ENCODE measurements at places on chromosomes 7 and 10. TPM values are rescaled to one million over a fixed set of nuclear protein-coding genes. Genes with fewer than 3 reads are reported as not detected.

Gene RELN
- total RNA-seq, result not detected

Gene INA
- not detected for total RNA-seq

Gene LOXL4
- not detected for total RNA-seq

Gene TMEM130
- total RNA-seq, result 0.57 TPM

Gene C10orf88
- total RNA-seq, result 11.9 TPM

Gene SPDYE8
- total RNA-seq, result not detected

Gene OR13A1
- total RNA-seq, result 17.4 TPM

Gene FGL2
- 0.72 TPM for total RNA-seq

Gene XRCC2
- 49.6 TPM for total RNA-seq

Gene CYP26C1
- total RNA-seq, result 0.15 TPM

Gene CLCN1
- total RNA-seq, result not detected

Gene AGAP6
- total RNA-seq, result 17.1 TPM

Gene COL13A1
- total RNA-seq, result not detected

Gene SLIT1
- total RNA-seq, result 0.77 TPM

- no peak for DNase-seq
Measured at GRCh38 chr10:93841961-93842360, 51.8 kb upstream of the SLC35G1 start.

DNA sequence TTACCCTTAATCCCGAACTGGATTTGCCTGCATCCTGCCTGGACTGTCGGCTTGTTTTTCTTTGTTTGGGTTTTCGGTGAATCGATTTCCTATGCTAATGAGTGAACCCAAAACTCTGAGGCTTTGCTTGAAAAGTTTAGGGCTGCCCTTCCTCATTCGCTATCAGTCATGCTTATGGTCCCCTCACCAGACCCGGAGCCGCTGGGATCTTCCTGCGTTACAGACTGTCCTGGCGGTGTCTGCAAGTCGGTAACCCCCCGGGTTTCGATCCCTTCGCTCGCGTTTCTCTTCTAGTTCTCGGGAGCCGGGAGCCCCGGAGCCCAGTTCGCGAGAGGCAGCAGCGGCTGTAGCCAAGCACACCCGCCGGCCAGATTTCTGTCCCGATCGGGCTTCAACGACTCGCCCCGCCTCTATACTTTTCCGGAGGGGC lies 2.2 kb downstream of the EMX2 start:
- no peak for DNase-seq

DNA sequence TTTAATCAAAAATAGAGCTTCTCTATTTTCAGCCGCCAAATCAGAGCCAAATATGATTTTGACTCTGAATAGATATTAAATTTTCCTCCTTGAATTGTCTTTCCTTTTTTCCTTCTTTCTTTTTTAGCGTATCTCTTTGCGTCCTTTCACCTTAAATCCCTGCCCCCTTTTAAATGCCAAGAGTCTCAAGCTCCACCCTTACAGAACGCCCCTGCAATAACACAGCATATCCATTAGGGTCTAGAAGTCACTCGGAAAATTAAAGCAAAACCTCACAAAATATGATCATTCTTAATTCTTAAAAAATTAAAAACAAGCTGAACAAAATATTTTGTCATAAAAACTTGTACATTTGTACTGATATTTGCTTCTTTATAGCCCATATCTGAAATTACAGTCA lies 51.3 kb upstream of the GRM8 start:
- DNase-seq, result no peak

GRCh38 chr10:88121361-88121760 lies 257.9 kb downstream of the PTEN start:
- DNase-seq, result no peak

GRCh38 chr10:100327007-100327717 lies 2.9 kb downstream of the PKD2L1 start:
- DNase-seq, result peak; percentile 79

- DNase-seq, result no peak
Measured at GRCh38 chr7:22597844-22598243, 97.9 kb upstream of the STEAP1B start.

- peak; percentile 75 for DNase-seq
Measured at GRCh38 chr7:90749262-90749661, 153.1 kb downstream of the CDK14 start.

DNA sequence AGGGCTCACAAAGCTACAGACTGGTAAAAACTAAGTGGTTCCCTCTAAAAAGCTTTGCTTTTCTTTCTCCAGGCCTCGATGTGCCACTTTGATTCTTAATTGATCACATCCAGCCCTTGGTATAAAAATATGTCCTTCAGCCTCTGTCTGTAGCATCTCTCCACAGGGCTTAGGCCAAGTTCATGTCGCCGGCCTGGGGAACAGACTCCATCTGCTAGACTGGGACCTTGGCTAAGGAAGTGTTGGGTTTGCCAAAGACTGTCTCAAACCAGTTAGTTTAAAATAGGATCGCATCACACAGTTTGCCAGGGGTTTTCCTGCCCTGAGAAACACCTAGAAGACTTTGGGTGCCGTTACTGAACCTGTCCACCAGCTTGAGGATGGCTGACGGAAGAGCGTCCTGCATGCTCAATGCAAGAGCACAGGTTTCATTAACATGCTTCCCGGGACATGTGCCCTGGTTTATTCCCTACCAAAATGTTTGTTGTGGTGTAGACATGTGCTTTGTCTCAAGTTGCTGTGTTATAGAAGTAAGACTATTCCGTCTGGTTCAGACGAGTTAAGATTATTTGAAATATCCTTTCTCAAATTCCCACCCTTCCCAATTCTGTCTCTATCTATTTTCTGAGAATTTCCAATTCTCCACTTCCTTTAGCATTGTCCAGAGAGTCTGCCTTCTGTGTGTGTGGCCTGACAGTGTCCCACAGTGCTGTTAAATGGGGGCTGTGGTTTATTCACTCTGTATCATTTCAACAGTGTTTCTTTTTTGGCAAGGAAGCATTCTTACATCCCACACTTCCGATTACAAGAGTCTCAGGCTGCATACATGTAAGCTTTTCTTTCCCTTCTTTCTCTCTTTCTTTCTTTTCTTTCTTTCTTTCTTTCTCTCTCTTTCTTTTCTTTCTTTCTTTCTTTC lies 334.7 kb downstream of the INHBA start:
- no peak for DNase-seq

DNA sequence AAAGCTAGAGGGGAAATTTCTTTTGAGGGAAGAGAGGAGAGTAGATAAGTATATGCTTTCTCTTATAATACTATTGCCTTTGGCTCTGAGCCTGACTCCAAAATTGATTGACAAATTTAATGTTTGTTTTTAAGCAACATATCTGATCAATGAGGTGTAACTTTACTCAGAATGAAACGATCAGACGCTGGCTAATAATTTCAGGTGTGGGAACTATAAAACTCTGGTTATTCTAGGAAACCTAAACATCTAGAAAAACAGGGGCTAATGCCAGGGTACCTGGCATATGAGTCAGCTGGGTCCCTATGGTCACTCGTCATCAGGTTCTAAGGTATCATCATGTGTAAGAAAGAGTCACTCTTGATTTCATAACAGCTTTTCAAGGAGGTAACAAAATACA lies 139.7 kb downstream of the ATE1 start:
- DNase-seq, result no peak

DNA sequence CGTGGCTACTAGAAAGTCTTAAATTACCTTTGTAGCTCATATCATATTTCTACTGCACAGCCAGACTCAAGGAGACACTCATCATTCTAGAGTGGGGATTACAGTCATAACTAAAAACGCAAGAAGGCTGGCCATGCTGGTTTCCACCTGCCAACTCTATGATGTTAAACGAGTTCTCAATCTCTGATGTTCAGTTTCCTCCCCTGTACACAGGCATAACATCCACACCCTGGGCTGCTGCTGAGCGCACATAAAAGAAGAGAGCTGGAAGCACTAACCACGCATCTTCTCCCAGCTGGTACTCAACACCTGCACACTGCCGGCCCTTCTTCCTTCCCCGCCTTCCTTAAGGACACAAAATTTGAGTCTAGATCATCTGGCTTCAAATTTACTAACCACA lies 60.5 kb downstream of the SORBS1 start:
- no peak for DNase-seq

DNA sequence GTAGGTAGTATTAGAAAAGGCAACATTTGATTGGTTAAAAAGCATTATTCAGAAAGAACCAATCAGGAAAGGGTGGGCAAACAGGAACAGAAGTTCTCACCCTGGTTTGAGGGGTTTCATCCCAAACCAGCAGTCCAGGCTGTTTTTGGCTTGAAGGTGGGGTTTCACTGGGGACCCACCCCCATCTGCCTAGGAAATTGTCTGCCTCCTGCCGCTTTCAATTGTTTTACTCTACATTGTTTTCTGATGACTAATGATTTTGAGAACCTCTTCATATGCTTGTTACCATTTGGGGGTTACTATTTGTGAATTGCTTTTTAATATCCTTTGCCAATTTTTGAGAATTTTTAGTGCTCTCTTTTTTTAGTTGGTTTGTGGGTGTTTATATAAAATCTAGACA lies 3.3 kb upstream of the PCBD1 start:
- no peak for DNase-seq

- DNase-seq, result no peak
Measured at GRCh38 chr7:388023-388960, 98.3 kb downstream of the FOXL3 start.

DNA sequence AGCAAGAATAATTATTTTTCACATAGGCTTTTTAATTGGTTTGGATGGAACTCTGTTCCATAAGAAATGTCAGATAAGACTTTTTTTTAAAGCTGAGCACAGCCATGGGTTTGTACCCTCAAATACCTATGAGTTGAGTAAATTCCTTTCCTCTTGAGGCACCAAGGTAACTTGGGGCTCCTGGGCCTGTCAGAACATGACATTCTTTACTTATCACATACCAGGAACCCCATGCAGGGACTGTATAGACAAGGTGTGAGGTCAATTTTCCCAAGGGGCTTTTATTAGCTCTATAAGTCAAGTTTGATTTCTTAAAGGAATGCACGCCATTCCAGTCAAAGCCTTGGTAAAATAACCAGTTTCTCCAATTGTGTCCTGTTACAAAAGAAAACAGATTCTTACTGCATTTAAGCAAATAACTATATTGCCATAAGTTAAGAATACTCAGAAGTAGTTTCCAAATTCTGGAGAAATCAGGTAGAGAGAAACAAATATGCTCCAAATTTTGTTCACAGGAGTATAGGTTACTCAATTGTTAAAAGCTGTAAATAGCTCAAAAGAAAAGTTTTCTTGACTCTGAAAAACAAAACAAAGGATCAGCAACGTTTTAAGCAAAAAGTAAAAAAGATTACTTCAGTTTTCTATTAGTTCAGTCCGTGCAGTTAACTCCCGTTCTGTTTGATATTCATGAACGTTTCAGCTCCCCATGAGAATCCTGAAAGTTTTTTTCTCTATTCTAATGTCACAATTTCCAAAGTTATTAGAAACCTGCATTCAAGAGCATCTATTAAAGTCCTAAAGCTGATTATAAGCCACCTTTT lies 167.5 kb upstream of the NAMPT start:
- no peak for DNase-seq

DNA sequence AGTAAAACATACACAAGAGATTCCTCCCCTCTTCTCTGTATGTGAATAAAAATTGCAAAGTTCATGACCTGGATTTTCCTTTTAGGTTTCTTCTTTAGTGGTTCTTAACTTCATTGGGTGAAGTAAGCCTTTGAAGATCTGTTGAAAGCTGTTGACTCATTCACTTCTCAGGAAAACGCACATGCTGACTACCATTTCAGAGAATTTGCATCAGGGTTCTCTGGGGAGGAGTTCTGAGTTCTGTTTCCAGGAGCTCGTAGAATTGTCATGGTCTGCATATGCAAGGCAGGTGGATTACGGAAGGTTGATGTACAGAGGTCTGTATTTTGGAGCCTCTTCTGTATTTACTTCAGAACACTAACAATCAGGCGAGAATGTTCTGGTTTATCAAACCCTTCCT lies 962 bp upstream of the SLC26A4 start:
- DNase-seq, result no peak

- no peak for DNase-seq
Measured at GRCh38 chr7:35268953-35269352, 15.1 kb upstream of the TBX20 start.

- DNase-seq, result no peak
Measured at GRCh38 chr10:47359101-47359500, 10.9 kb downstream of the RBP3 start.

- no peak for DNase-seq
Measured at GRCh38 chr10:14396411-14397048, 65.8 kb upstream of the FRMD4A start.

- DNase-seq, result no peak
Measured at GRCh38 chr7:19957664-19958063, 184.2 kb upstream of the TMEM196 start.

DNA sequence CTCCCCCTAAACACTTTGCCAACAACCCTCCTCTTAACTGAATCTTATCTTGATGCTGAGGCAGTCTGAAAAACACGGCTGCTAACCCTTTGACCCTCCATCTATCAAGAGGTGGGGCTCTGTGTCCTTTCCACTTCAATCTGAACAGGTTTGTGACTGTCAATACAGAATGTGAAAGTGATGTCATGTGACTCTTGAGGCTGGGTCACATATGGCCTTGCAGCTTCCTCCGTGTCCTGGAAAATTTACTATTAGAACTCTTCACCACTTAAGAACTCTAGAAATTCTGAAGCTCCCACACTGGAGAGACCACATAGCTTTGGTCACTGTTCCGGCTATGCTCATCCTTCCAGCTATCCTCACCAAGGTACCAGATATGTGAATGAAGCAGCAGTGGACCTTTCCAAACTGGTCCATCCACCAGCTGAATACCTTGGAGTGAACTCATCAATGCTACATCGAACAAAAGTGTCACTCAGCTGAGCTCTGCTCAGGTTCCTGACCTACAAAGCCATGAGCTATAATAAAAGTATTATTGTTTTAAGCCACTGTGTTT lies 30.7 kb upstream of the ASAH2 start:
- DNase-seq, result no peak

GRCh38 chr7:122885583-122886356 lies 490 bp downstream of the CADPS2 start:
- DNase-seq, result no peak

- DNase-seq, result no peak
Measured at GRCh38 chr10:64148607-64149006, 627.4 kb downstream of the REEP3 start.

DNA sequence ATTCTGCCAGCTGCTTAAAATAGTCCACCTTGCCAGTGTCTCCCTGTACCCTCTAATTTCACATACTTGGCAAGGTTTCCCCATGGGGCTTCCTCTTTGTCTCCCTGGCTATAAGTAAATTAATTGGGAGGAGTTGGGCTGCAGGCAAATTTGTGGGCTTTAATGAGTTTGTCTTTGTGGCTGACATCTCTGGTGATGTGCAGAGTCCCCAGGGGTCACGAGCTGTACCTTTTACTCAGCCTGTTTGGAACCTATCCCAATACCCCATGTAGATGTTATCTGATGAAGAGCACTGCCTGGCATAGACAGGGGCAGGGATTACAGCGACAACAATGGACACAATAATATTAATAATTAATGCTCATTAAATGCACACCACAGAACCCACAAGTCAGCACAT lies 132.5 kb downstream of the SLIT1 start:
- no peak for DNase-seq

All from OCI-LY7 (cell line).